Stimulated activated naive CD8-positive, alpha-beta T cell treated with anti-CD3 and anti-CD28 coated beads, Interleukin-15, amount 100 ng/mL, for 72 hours (primary cell): ENCODE measurements at places on chromosomes 7 and 10.
A peak's percentile ranks its signal among the peaks of the same experiment; 100 is the strongest.

GRCh38 chr10:1148855-1149605, 92.8 kb downstream of the WDR37 start:
- no peak for DNase-seq

- DNase-seq: no peak
Measured at GRCh38 chr7:106169821-106170610, 57.9 kb upstream of the SYPL1 start.

DNA sequence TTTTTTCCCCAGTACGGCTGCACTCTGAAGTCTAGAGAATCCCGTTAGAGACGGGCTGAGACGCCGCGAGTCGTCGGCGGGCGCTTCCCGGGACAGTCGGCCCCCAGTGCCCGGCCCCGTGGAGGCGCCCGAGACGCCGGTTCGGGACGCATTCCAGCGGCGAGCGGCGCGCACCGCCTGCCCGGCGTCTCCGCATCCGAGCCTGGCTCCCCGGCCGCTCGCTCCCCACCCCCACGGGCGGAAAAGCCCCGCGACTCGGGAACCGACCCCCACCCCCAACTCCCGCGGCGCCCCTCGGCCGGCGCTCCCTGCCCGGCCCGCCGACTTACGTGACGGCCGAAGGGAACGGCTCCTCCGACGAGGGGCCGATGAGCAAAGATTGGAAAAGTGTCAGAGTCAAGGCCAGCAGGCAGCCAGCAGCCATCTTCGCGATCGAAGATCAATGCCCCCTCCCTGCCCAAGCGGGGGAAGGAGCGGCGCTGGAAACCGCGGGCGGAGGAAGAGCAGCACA, 486 bp downstream of the CACNA2D1 start:
- peak; percentile 10 for DNase-seq

DNA sequence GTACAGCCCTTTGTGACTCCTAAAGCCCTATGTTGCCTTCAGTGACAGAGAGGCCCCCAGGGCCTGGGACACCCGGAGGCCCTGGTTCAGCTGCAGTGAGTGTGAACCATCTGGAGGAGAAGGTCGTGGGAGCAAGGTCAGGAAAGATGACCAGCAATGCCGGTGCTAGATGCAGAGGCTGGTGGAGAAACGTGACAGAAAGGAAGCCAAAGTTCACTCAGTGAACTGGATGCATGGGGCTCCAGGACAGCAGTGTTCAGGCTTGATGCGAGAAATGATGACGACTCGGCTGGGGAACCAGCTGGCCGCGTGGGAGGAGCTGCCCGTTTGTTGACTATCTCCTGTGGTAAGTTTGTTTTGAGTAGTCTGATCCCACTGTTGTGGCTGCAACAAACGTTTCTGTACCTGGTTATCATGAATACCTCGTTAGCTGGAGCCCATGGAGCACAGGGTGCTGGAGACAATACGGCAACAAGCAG, 54.1 kb upstream of the MKRN1 start:
- DNase-seq: no peak

- DNase-seq: no peak
Measured at GRCh38 chr10:131844529-131845084, 56.2 kb upstream of the PPP2R2D start.
